C1 segment of cervical spinal cord (tissue), 14 donors: ENCODE measurements at places on chromosomes 3 and 15.

DNA sequence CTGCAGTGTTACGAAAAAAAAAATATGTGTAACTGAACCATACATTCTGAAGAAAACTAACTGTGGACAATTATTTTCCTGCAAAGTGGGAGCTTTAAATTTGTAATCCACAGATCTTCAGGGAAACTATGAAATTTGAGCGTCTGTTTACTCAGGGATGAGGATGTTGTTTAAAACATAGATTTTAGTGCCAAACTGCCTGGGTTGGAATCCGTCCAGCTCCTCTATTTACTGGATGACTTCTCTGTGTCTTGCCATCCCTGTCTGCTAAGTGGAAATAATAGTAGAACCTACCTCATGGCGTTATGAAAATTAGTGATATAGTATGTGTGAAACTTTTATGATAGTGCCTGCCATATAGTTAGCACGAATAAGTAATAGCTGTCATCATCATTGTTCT, 666.5 kb downstream of the SQOR start:
- no peak for DNase-seq

DNA sequence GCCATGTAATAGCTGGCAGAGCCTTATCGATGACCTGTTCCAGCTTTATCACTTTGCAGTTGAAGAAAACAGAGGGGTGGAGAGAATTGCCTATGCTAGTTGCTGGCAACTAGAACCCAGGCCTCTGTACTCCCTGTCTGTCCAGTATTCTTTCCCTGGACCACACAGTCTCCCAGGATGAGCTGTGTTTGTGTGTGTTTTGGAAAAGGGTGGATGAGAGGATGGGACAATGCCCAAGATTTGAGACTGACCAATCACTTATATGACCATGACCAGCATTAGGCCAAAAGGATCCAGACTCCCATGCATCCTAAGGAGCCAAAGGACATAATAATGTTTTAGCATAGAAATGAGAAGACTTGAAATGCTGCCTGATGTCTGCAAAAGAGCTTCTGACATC, 102.6 kb downstream of the CD200R1L start:
- no peak for DNase-seq

DNA sequence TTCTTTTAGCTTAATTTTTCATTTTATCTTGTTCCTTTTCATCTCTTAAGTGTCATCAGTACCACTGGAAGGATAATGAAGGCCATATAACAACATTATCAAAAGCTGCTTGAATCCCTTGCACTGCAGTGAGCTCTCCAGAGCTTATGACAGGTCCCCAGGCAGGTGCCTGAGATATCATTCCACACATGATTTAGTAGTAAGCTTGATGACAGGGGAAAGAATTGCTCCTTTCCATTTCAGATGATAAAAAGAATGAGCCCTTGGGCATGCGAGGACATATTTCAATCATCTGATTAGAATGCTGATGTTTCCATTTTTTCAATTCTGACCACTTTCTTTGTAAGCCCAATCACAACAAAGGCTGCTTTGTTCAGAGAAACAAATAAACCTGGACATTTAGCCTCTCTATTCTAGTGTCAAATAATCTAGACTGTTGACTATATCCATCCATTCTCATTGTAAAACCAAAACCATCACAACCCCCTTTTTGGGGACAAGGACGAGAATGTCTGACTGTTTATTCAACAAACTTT, 567.8 kb downstream of the IGSF11 start:
- DNase-seq: no peak

DNA sequence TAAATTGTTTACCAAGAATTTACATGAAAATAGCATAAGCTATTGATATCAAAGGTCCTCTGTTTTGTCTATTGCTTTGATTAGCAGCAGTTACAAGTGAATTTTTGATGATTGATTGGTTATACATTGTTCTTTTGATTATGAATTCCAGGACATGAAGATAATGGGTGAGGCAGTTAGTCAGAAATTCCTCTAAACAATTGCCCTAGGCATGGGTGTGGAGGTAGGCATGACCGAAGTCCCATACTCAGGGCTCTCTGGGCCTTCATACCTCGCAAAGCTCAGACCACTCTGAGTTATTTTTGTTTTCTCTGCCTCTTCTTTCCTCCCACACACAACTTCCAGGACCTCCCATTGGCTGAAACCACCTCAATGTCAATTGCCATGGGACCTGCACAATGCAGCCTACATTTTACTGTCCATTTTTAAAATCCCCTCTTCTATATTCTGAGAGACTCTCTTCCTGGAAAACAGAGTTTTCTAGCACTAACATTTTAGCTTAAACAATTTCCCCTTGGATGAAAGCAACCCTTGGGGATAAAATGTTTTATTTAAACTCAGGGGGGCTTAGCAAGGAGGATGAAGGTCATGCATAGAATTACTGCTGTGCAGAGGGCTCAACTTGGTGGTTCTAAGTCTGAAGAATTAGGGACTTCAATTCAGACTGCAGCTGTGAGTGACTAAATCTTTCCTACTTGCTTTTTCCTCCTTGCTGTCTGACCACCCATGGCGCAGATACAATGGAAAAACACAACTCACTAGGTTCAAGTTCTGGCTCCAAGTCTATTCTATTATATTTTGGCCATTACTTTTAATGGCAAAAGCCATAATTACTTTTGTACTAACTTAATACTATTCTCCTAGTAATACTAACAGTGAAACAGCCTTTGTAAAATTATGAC, 594.8 kb downstream of the NTRK3 start:
- DNase-seq: no peak

DNA sequence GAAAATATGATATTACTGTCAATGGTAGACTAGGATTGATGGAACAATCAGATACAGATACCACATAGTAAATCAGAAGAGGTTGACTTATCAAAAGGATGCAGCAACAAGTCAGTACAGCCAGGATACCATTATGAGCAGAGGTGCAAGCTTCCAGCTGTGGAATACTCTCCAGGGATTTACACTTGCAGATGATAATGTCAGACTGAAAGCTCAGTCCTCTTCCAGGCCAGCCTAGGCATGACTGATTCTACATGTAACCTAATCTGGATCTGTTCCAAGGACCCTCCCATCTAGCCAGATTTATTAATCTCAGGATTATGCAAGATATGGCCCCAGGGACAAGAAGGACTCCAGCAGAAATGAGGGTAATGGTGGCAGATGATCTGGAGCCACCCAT, 8.2 kb downstream of the FILIP1L start:
- no peak for DNase-seq

- DNase-seq: no peak
These were observed 42.2 kb downstream of the RIOX2 start for GRCh38 chr3:97930018-97930417.

GRCh38 chr3:190615607-190616006, 101.7 kb downstream of the IL1RAP start:
- no peak for DNase-seq

GRCh38 chr3:154758109-154758868, 321.8 kb upstream of the MME start:
- DNase-seq: no peak

GRCh38 chr15:80490431-80490990, 86.3 kb downstream of the ARNT2 start:
- DNase-seq: no peak

- DNase-seq: no peak
These were observed 444.1 kb downstream of the OCA2 start for GRCh38 chr15:27655056-27655455.

DNA sequence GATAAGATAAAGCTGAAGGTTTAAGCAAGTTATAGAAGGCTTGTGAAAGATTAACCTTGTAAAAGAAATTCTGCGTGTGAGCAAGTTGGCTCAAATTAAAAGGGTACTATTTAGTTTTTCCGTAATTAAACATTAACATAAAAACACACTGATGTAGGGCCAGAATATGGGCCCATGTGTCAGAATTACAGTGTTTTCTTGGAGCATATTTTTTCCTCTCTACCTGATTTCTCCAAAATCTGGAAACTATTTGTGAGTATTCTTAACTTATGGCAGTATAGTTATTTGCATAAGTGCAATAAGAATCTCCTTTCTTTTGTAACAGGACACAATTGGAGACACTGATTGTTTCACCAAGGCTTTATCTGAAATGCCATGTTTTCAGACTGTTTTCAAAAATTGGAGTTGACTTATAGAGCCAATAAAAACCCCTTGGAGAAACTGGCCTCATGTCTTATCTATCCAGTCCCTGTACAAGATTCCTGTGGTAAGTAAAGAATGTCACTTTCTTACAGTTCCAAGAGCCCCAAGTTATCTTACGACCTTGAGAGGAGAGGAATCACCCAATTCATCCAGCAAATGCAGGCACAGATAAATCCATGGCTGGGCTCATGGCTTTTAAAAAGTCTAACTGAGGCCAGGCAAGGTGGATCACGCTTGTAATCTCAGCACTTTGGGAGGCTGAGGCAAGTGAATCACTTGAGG, 47.8 kb upstream of the P2RY1 start:
- no peak for DNase-seq

DNA sequence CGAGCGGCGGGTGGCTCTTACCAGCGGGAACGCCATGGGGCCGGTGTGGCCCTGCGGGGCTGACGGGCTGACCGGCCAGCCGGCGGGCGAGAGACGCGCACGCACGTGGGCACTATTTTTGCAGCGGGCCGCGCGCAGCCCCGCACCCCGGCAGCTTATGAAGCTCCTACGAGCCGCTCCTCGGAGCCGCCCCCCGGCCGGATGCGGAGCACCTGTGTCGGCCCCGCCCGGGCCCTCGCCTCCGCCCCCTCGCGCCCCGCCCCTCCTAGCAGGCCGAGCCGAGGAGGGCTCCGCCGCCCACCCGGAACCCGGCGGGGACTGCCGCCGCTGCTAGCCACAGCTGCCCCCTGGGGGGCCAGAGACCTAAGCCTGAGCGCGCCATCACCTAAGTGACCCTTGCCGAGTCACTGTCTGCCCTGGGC, 683 bp upstream of the CPEB1 start:
- no peak for DNase-seq

- DNase-seq: no peak
These were observed 19.7 kb downstream of the CEMIP start for GRCh38 chr15:80798911-80799310.

DNA sequence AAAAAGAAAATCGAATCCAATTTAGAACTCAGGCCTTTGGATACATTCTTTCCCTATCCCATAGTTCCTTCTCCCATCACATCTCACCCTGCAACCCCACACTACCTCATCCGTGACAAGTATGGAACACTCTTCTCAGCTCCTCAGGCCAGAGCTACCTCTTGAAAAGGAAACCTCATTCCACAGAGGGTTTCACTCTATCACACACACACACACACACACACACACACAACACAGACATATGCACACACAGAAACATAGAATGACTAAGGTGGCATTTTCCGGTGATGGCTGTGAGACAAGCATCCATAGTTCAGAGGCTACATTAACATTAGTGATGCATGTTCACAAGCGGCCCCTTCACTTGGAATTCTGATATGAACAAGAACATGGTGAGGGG, 122.0 kb upstream of the HES1 start:
- no peak for DNase-seq

- DNase-seq: no peak
These were observed 244.5 kb upstream of the SUCLG2 start for GRCh38 chr3:67898916-67899315.

GRCh38 chr15:83430441-83430840, 16.7 kb upstream of the SH3GL3 start:
- DNase-seq: no peak

- DNase-seq: no peak
These were observed 1.0 kb downstream of the CGGBP1 start for GRCh38 chr3:88057630-88058305.
